ENCODE measurements at places on chromosomes 4 and X. TPM values are rescaled to one million over a fixed set of nuclear protein-coding genes. Genes with fewer than 3 reads are reported as not detected.

Gene ABLIM2
- 0.19 TPM for total RNA-seq

Gene SPIN2A
- 0.89 TPM for total RNA-seq

Gene PABPC5
- total RNA-seq: not detected

Gene NPY5R
- not detected for total RNA-seq

Gene MSX1
- 0.12 TPM for total RNA-seq

Gene GRIA2
- not detected for total RNA-seq

Gene SLIT2
- not detected for total RNA-seq

Gene SHOX
- total RNA-seq: not detected

Gene XK
- total RNA-seq: 0.14 TPM

Gene GBA3
- total RNA-seq: not detected

Gene GSX2
- not detected for total RNA-seq

Gene ZDHHC15
- not detected for total RNA-seq

GRCh38 chr4:86908251-86908657 lies 16.0 kb upstream of the C4orf36 start:
- no peak for DNase-seq

GRCh38 chrX:148290041-148290440 lies 210.4 kb upstream of the AFF2 start:
- DNase-seq: no peak

DNA sequence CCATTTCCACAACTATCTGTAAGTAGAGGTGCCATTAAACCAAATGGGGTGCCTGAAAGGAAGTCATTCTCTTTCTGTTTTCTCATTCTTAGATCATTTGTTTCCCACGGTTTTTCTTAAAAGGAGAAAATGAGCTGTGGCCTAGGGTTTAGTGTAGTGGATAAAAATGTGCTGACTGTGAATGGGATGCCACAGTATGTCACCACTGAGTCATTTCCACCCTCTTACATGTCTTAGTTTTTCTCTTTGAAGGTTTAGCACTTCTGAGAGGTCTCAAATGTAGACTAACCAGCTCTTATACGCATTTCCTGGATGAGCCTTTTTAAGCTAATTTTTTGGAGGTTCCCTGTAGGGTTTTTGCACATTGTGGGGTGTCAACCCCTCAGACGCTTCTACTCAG lies 244.5 kb upstream of the SPANXN1 start:
- DNase-seq: no peak

DNA sequence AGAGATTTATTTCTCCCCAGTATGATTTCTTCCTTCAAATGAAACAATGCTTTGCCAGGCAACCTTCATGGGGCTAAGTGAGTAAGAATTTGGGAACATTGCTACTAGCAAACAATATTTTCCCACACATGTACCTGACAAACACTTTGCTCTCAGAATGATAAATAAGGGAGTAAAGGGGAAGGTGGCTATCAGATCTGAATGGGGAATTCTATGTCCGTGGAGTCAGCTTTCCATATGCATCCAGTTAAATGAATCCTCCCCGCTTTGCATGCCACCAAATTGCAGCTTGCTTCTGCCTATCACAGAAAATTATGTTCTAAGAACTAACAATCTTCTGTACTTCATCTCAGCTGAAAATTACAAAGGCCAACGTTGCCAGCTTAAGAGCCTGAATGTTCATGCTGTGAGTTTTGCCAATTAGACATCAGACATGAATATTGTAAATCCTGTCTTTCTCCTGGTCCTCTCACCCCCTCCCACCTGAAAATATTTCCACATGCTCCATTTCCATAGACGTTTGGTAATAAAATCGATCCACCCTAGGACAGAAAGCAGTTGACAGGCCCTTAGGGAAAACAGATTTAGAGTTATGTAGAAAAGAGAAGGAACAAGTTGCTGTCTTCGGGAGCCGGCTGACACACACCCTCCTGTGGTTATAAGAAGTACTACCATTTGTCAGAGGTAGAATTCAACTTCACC lies 6.3 kb downstream of the MEPE start:
- no peak for DNase-seq

- DNase-seq: no peak
Measured at GRCh38 chr4:7792616-7793015, 147.0 kb downstream of the AFAP1 start.

GRCh38 chr4:53688186-53688790 lies 97.0 kb upstream of the LNX1 start:
- DNase-seq: no peak

DNA sequence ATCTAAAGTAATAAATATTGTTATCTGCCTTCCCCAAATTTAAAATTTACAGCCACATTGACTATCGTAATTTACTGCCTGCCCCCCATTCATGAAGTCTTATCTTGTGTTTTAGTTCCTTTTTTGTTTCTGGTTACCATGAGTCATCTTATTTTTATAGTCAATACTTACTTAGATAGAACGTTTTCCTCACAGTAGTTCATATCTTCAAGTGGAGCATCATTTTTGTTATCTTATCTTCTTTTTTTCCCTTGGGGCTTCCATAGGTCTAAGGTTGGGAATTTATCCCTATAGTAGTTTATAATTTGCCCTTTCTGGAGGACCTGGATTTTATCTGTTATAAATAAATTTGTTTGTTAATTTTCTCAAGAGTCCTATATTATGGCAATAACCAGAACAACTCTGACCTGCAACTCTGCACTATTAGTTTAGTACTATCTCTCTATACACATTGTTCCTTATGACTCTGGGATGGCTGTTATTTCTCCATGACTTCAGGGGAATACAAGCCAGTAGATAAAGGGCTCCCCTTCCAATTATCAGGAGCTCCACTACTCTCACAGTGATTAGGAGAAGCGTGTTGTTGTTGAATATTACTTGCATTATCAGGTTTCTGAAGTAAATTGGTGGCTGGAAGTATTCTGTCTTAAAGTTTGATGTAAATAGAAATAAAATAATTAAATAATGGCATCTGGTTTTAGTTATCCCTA lies 330.6 kb downstream of the GALNTL6 start:
- no peak for DNase-seq

DNA sequence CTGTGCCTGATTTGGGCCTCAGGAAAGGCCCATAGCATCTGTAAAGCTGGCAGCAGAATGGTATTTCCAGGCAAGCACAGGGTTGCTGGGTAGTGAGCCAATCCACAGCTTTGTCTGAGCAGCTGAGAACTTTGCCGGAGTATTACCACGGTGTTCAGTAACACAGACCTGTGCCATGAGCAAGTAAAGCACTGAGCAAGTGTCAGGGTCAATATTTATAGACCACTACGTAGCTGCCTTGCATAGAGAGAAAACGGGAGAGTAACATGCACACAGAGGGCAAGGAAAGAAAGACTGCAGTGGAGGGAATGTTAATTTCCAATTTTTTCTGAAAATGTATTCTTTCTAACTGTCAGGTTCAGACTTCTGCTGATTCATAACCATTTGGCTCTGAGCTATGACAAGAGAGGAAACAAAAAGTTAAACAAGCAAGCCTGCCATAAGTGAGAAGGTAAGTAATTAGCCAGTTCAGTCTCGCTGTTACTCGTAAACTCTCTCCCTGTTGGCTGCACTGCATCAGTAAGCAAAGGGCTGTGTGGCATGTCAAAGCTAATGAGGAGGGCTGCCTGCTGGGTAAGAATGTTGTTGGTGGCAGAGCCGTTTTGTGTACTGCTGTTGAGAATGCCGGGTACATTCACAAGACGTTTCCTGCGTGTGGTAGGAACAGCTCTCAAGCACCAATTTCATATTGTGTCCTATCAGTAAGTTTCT lies 238.1 kb downstream of the BMPR1B start:
- no peak for DNase-seq

DNA sequence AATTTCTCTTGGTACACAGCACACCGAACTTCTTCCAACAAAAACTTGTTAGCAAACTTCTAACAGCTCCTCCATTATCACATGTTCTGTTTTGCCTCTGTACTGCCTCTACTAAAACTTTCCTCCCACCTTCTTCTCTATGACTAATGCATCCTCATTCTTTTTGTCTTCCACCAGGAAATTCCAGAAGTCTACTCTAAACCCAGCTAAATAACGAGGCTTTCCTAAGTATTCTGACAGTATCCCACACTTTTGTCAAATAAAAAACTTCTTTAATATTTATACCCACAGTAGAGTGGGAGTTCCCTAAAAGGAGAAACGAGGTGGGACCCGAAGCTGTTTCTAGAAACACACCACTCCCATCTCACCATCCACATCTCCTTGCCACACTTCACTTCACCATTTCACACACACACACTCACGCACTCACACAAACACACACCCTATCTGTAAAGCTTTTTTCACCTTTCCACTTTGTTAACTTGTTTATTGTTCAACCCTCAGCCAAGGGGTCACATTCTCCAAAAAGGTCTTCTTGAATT lies 280.3 kb downstream of the ARAP2 start:
- no peak for DNase-seq

DNA sequence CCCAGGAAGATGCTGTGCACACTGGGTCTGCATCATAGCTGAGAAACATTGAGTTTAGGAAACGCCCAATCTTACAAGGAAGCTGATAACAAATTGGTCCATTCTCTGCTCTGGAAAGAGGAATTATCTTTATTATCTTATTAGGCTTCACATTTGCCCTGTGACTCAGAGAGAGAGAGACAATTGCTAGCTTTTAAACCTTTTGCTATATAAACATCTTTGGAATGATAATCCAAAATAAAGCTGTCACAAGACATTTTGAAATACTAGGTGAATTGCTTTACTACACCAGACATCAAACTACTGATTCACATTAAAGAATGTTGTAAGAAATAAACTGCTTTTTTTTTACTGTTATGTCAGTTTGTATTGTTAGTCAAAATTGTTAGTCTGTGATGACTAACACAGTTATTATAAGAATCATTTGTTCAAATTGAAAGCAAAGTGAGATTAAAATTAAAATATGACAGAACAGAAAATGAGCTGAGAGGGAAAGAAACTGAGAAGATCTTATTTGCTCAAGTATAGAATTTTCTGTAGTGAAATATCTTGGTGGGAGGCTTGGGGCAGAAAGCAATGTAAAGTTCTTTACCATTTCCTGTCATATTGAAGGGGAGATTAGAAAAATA lies 765.4 kb upstream of the PCDH10 start:
- no peak for DNase-seq

- no peak for DNase-seq
Measured at GRCh38 chr4:138627096-138627495, 384.9 kb upstream of the SLC7A11 start.

DNA sequence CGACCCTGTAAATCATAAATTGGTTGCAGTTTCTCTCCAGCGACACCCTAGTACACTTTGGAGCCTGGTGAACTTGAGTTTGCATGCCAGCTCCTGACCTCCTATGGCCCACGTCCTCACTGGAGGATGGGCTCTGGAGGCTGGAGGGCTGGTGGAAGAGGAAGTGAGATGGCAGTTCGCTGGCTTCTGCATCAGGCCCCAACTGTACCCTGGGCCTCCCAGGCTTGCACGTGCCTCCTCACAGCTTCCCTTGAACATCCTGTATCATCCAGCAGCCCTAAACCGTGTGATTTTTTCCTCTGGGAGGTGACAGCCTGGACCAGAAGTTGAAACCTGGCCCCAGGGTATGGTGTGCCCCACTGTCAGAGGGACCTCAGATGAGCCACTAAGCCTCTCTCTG lies 78.5 kb downstream of the HTRA3 start:
- DNase-seq: no peak

DNA sequence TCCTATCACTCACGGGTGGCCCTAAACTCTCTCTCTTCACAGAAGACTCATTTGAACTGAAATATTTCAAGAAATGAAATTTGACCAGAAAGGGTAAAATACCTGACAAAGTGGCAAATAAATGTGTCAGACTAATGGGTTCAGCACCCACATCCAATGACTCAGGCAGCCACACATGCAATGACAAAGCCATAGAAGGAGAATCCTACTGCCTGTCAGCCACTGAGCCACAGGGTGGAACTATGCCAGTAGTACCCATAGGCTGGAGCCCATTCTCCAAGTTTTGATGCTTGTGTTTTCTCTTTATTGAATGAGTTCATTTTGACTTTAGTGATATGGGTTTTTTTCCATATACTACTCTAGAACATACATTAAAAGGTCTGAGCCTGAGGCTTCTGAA lies 179.0 kb downstream of the BEND2 start:
- DNase-seq: no peak

DNA sequence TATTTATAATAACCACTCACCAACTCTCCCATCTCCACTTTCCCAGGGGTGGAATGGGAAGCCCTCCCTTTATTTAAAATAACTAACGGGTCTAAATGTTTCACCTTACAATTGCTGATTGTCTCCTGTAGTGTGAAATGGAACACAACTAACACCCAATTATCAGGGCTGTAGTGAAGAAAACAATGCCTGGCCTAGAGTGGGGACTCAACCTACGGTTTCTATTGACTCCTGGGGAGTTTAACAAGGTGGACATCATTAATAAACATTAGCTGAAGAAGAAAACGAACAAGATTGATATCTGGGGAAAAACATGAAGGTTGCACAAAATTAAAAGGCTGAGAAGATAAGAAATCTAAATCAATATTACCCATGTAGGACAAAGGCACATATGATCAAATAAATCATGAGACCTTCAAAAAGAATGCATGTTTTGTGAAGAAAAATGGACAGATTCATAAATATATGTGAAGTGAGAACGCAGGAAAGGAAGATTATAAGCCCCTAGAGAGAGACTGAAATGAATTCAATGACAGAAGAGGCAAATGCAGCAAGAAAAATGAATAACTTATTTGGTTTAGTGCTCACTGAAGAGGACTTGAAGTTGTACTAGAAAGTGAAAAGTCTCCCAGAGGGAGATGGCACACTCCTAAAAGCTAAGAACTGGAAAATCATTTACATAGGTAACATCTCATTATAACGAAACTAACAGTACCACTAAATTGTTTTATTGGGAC lies 593.0 kb upstream of the AADAT start:
- DNase-seq: no peak

DNA sequence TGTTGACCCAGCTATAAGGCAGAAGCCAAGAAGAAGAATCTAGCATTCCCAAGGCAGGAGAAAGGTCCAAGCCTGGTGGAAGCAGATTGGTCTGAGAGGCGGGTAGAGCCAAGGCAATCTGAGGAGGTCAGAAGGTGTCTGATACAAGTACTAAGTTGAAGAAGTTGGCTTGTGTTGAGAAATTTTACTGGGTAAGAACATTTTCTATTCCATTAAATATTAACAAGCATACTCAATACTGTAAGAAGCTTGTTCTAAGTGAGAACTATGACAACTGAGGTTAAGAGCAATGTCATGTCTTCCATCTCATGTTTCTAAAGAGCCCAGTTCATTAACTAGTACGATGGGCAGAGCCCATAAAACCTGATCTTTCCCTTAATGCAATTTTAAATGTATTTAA lies 75.0 kb downstream of the FAM13A start:
- no peak for DNase-seq

- DNase-seq: no peak
Measured at GRCh38 chrX:85980286-85980685, 67.1 kb downstream of the CHM start.

- peak; percentile 46 for DNase-seq
Measured at GRCh38 chrX:120251471-120252011, 929 bp downstream of the ZBTB33 start.
